ENCODE measurements at places on chromosomes 13 and 19.
A peak's percentile ranks its signal among the peaks of the same experiment; 100 is the strongest.

DNA sequence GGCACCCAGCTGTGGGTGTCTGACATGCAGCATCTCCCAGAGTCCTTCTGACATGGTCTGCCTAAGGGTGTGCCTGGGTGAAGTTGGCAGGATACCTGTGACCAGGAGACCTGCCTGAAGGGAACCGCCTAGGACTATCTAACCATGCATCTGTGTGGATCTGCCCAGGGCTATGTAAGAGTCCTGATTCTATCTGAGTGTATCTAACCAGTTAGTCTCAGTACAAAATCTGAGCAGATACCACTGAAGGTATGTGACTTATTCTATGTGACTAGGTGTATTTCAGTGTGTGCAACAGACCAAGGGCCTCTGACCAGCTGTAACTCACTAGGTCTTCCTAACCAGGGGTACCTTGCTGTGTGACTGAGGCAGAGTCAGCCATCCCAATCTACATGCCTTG lies 28.2 kb upstream of the FBL start:
- DNase-seq, result no peak

GRCh38 chr19:14473073-14473977 lies 1.8 kb downstream of the PTGER1 start:
- DNase-seq, result no peak

- no peak for DNase-seq
Measured at GRCh38 chr19:38190061-38190460, 34.0 kb downstream of the DPF1 start.

DNA sequence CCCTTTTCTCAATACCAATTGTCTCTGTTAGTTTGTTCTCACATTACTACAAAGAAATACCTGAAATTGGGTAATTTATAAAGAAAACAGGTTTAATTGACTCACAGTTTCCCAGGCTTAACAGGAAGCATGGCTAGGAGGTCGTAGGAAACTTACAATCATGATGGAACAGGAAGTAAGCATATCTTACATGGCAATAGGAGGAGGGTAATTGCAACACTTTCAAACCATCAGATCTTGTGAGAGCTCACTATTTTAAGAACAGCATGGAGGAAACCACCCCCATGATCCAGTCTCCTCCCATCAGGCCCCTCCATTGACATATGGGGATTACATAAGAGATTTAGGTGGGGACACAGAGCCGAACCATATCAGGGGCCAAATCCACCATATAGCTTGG lies 1210.1 kb upstream of the SPRY2 start:
- DNase-seq, result no peak

DNA sequence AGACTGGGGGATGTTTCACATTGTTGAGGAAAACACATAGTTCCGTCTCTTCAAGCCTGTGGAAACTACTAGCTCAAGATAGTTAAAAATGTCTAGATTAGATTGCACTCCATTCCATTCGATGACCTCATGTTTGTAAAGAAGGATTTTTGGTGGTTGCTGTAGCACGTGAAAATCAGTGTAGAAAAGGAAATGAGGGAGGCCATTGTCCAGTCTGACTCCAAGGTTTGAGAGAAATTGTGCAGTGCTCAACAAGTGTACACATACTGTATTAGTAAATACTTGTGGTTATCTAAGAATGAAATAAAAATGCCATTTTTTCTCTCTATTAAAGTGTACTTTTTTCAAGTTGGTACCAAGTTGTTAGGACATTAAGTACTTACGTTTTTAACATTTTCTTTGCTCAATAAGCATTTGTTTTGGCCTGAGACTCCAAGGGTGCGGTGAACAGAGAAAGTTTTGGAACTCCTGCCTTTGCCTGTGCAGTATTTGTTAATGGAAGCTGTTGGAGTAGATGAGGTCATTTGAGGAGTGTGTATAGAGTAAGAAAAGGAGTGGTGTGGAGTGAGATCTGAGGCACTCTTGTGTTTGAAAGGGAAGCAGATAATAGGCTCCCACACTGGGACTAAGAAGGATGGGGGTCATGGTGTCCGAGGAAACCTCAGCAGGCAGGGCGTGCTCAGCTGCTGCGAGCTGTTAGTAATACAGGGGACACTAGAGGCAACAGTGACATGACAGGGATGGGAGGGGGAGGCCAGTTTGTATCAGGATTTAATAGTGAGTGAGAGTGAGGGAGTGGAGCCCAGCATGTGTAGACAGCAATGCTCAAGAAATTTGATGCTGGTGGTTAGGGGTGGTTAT lies 4.4 kb downstream of the WASF3 start:
- peak; percentile 73 for DNase-seq

DNA sequence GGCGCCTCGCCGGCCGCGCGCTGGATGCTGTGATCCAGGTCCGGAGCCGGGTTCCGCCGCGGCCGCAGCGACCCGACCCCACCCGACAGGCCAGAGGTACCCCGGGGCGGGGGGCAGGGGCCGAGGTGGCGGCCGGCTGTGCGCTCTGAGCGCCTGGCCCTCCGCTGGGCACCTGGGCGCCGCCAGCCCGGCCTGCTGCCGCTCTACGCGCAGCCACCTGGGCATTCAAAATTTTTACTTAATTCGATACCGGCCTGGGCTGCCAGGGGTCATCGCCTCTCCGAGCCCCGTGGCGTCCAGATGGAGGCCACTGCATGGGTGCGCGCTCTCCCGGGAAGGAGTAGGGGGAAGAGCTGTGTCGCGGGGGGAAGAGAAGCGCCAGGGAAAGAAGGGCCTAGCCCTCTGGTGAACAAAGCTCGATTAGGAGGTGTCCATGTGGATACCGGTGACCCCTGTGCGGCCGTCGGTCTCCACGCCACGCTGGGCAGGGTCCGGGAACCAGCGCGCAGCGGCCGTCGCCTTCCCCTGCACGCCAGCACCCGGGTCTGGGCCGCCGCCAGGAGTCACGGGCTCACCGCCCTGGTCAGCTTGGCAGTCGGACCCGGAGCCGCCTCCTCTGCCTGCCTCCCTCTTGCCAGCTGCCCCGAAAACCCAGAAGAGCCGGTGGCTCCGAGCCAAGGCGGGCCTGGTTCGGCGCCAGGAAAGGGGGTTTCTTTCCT lies 666 bp downstream of the BIVM start:
- peak; percentile 46 for DNase-seq

DNA sequence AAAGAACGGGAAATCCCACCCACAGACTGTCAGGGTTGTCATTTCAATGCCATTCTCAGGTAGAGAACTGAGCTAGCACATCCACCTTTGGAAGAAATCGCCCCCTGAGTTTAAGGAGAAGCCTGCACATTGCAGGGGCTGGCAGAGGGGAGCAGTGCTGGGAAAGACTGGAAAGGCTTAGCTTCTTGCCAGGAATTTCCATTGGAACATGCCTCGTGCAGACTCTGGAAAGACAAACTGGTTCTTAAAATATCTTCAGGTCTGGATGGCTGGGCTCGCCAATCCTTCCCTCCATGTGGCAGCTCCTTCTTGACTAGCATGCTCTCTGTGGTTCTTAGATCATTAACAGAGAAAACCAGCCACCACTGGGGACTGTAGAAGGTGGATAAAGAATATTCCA lies 414.1 kb downstream of the TSHZ3 start:
- DNase-seq, result no peak

DNA sequence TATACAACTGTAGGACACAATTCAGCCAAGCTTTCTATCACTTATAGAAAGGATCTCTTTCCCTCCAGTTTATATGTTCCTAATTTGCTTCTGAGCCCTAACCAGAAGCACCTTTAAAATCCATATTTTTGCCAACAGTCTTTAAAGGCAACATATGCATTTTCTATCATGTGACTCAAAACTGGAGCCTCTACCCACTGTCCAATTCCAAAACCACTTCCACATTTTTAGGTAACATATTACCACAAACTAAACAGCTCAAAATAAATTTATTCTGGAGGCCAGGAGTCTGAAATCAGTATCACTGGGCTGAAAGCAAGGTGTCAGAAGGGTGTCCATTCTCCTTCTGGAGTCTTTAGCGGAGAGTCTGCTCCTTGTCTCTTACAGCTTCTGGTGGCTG lies 15.9 kb upstream of the EFNB2 start:
- no peak for DNase-seq

- DNase-seq, result peak; percentile 63
Measured at GRCh38 chr13:102947745-102948405, 102.0 kb downstream of the ERCC5 start.

DNA sequence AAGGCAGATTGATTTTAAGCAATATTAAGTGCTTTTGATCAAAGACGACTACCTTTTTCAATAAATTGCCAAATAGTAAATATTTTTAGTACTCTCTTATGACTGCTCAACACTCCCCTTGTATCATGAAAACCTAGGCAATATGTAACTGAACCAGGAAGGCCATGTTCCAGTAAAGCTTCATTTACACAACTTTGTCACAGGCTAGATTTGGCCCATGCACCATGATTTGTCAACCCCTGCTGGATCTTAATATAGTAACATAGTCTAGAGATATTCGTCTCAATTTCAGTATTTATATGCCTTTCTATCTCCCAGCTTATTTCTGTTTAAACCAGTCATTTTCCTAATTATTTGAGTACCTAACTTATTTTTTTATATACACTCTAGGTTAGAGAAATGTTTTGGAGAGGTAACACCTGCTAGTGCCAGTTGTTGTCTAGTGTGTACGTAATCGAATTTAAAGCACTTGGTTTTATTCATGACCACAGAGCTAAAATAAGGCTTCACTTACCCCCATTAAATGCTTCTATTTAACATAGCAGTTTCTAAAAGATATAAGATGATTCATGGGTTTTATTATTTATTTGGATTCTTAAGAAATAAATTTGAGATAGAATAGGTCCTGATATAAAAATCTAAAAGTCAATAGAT lies 21.0 kb downstream of the TPP2 start:
- DNase-seq, result no peak

GRCh38 chr13:42777467-42777866 lies 3.9 kb upstream of the FAM216B start:
- no peak for DNase-seq

GRCh38 chr13:92451060-92451459 lies 775.5 kb upstream of the GPC6 start:
- no peak for DNase-seq

GRCh38 chr19:38047641-38048040 lies 140.6 kb downstream of the SIPA1L3 start:
- peak; percentile 86 for DNase-seq

DNA sequence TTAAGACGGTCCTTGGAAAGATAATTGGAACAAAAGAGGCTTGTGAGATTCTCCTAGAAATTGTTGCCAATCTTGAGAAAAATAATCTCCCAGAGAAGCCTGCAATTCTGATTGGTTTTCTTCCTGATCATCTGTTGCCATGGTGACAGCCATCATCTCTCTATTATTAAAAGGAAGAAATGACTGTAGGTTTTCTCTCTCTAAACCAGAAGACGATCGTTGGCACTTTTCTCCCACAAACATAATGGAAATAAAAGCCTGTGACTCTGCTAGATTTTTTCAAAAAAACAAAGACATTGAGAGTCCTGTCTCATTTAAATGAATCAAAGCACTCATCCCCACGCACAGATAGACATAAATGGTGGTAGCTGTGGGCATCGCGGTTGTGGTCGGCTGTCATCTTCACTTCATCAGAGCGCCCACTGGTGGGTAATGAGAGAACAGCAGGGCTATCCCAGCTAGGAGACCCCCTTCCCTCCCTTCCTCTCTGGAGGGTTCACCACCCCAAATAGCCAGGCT lies 21.7 kb upstream of the CALM3 start:
- DNase-seq, result peak; percentile 55

DNA sequence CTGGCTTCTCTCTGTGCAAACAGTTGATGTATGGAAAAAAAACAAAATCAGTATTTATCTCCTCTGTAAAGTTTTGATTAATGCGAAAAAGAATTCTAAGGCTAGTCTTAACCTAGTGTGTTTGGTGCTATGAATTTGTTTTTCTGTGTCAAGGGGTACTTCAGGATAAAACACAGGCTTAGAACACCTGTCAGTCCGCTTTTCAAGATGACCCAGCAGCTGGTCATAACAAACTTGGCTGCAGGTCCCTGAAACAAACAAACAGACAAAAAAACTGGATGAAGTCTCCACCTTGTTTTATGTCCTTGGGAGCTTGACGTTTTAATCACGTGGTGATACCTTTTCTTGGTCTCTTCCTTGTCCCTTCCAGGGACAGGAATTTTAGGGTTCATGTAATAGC lies 689.3 kb downstream of the UQCRFS1 start:
- DNase-seq, result no peak

DNA sequence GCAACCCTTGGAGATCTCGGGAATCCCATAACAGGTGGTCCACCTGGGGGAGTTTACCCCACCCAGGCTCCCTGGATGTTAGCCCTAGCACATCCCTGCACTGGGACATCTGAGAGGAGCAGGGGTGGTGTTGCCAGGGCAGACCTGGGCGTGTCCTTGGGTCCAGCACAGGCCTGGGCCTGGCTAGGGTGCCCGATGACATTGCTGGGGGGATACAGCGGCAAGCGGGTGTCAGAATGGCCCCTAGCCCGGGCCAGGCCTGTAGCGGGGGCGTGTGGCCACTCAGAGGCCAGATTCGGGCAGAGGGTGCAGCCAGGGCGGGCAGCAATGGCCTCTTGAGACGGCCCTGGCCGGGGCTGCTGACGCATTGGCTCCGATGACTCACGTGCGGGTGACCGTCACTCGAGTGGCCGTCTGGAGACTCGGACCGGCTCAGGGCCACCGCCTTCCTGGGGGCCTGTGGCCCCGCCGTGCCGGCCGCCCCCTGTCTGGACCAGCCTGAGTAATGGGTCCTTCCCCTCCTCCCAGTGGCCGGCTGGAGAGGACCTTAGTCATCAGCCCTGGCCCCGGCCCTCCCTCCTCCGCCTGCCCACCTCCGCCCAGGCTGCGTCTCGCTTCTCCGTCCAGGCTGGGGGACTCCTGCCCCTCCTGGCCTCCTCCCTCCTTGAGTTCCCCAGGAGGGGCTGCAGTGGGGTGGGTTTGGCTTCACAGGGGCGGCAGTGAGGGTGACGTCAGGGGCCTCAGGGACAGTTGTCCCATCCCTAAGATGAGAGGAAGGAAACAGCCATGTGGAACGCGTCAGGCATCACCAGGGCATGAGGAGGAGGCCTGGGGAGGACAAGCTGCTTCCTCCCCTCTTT lies 23.2 kb upstream of the CRTC1 start:
- no peak for DNase-seq

- DNase-seq, result no peak
Measured at GRCh38 chr13:20461860-20462532, 63.7 kb downstream of the CRYL1 start.

DNA sequence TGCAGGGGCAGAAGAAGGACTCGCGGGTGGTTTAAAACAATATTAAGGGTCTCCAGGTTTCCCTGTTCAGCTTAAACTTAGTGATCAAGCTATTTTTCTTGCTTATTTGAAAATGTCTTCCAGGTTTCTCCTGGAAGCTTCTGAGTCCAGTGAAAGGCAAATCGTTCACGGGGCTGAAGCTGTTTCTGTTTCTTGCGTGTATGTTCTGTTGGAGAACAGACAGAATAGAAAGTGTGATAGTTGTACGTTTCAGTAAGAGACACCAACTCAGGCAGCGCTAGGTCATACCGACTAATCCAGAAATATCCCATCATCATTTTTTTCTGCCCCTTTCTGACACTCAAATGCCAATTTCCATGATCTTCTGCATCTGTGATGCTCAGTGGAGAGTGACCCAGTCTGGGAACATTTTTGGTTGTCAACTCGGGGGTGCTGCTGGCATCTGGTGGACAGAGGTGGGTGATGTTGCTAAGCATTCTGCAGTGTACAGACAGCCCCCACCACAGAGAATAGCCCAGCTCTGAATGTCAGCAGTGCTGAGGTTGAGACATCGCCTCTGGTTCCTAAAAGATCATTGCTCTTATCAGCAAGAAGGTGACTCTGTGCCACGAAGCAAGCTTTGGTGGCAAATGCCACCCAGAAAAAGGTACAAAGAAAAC lies 4.3 kb downstream of the KLF2 start:
- DNase-seq, result no peak

Measured in neural progenitor cell (in vitro differentiated cells).